Posterior vena cava (tissue), 2 donors: ENCODE measurements at places on chromosomes 3 and 15.

- no peak for DNase-seq
Measured at GRCh38 chr3:110026421-110026820, 689.1 kb upstream of the DPPA4 start.

DNA sequence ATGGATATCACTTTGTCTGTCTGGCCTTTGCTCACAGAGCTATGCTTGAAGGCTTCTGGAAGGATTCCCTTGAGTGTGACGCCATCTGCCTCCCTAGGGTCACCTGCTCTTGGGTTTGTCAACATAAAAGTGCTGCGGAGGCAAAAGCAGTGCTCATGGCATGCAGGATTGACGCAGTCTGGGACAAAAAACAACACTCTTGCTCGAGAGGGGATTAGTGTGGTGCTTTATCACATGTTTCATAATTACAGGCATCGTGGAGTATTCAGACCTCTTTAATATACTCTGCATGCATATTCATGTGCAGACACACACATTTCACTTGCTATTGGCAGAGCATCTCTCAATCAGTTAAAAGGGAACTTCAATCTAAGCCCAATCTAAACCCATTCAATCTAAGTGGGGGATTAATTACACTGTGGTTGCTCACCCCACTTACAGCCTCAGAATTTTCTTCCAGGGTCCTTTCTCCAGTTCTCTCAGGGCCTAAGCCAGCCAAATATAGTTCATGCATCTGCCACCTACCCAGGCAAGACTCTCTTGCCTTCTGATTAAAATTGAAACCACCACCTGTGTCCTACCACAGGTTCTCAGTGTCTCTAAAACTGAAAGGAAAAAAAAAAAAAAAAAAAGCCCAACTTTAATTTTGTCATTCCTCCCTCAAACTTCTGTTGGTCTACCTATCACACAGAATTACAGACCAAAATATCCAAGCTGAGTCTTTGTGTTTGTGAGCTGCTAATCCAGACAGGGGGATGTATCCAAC, 75.6 kb downstream of the BFSP2 start:
- DNase-seq = no peak

GRCh38 chr3:17257269-17257668, 372.5 kb downstream of the PLCL2 start:
- no peak for DNase-seq

GRCh38 chr3:33962396-33962795, 164.0 kb downstream of the PDCD6IP start:
- no peak for DNase-seq

- peak; percentile 71 for DNase-seq
Measured at GRCh38 chr15:22955544-22956119, 24.5 kb downstream of the CYFIP1 start.

- DNase-seq = no peak
Measured at GRCh38 chr3:41581700-41582099, 380.2 kb downstream of the ULK4 start.
